ENCODE measurements at places on chromosomes 7 and 10. TPM values are rescaled to one million over a fixed set of nuclear protein-coding genes. Genes with fewer than 3 reads are reported as not detected.

PITX3 gene
- total RNA-seq, result 0.31 TPM

ZRANB1 gene
- 11.5 TPM for total RNA-seq

LIPK gene
- total RNA-seq, result not detected

LIPJ gene
- not detected for total RNA-seq

RADIL gene
- 0.58 TPM for total RNA-seq
